Adipocyte (in vitro differentiated cells): ENCODE measurements at places on chromosomes 11 and 22.

- DNase-seq: no peak
Measured at GRCh38 chr11:128318856-128319474, 268.4 kb downstream of the ETS1 start.

GRCh38 chr11:35013514-35014233, 97.3 kb downstream of the PDHX start:
- peak; percentile 36 for DNase-seq

GRCh38 chr11:78354408-78355308, 63.0 kb downstream of the GAB2 start:
- peak; percentile 37 for DNase-seq

GRCh38 chr11:102279641-102280170, 37.6 kb upstream of the BIRC3 start:
- peak; percentile 74 for DNase-seq

DNA sequence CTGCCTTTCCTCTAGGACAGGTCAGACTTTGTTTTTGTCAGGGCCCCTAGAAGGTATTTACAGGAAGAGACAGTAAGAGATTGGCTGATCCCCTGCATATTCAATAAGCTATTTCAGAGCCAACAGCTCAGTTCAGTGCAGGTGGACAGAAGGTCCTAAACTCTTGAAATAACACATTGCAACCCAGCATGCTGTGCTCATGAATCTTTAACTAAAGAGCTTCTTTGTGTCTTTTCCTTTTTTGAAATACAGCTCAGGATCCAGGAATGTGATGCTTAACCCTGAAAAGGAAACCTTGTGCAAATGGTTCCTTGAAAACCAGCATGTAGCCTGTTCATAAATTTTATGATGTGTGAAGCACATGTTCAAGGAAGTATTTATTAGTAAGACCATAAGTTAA, 43.9 kb downstream of the BBOX1 start:
- DNase-seq: peak; percentile 6

DNA sequence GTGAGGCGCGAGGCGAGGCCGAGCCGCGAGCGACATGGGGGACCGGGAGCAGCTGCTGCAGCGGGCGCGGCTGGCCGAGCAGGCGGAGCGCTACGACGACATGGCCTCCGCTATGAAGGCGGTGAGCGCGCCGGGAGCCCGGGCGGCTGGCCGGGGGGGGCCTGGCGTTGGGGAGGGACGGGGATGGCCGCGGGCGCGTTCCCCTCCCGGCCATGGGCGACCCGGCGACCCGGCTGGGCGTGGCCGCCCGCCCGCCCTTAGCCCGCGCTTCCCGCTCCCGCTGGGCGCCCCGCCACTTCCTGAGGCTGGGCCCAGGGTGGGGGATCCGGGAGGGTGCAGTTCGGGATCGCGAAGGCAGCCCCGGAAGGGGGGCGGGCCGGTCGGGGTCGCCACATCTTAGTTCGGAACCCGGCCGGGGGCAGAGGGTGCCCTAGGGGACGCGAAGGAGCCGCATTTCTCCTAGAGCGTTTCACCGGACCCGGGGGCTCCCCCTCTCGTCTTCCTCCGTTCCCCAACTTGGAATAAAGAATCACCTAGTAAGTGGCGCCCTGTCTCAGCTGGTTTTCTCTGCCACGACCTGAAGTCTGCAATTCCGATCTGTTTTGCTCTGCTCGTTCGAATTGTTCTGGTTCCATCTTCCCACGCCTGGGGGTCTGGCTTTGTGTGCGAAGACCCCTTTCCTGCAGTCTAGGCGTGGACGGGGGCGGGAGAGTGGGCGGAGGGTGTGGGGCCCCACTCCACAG, 536 bp downstream of the YWHAH start:
- peak; percentile 62 for DNase-seq

- no peak for DNase-seq
Measured at GRCh38 chr11:78922859-78923625, 348.4 kb upstream of the NARS2 start.

DNA sequence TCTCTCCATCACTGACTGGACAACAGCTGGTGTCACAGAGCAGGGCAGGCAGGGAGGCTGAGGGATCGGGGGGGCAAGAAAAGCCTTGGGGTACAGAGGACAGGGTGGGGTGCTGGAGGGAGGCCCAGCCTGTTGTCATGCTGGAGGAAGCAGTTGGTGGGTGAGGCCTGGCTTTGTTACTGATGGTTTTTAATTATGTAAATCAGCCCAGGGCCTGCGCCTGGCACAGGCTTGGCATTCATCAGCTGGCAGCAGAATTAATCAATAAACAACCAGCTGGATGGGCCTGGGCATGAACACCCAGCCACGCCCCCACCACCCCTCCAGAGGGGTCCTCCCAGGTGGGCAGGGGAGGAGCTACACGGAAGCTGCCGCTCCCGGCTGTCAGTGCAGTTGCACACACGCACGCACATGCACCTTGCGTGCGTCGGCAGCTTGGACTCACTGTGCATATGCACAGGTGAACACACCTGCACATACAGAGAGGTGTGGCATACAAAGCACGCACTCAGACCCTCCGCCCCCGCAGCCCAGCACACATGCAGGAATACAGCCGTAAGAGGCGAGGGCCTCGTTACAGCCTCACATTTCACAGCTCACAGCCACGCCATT, 21.3 kb upstream of the ELFN2 start:
- no peak for DNase-seq

DNA sequence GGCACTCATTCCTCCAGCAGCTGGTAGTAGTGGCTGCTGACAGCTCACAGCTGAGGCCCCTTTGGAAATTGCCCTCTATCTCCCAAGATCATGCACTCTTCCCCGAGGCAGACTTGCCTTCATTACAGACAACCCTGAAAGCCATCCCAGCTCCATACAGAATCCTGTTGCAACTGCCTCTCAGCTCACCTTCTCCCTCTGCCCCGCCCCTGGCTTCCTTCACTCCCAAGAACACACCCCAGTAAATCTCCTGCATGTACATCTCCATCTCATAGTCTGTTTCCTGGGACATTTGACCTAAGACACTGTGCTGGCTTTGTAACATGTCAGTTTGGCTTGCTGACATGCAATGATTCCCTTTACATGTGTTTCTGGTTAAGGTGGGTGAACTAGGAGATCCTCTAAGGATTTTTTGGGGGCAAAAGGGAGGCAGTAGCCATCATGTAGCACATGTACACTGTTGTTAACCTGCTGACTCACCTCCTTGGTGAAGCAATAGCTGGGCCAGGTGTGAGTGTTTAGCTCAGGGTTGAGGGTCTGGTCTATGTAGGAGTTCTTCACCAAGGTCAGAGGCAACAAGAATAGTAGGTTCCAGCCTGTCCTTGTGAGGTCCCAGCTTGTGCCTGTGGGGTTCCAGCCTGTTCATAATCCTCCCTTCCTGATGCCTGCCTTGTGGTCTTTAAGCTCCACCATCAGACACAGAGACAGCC, 179.6 kb downstream of the CSNK2A3 start:
- no peak for DNase-seq

GRCh38 chr22:19705181-19705934, 8.9 kb upstream of the SEPTIN5 start:
- no peak for DNase-seq

- DNase-seq: peak; percentile 29
Measured at GRCh38 chr22:44363980-44364750, 51.4 kb upstream of the SHISAL1 start.

DNA sequence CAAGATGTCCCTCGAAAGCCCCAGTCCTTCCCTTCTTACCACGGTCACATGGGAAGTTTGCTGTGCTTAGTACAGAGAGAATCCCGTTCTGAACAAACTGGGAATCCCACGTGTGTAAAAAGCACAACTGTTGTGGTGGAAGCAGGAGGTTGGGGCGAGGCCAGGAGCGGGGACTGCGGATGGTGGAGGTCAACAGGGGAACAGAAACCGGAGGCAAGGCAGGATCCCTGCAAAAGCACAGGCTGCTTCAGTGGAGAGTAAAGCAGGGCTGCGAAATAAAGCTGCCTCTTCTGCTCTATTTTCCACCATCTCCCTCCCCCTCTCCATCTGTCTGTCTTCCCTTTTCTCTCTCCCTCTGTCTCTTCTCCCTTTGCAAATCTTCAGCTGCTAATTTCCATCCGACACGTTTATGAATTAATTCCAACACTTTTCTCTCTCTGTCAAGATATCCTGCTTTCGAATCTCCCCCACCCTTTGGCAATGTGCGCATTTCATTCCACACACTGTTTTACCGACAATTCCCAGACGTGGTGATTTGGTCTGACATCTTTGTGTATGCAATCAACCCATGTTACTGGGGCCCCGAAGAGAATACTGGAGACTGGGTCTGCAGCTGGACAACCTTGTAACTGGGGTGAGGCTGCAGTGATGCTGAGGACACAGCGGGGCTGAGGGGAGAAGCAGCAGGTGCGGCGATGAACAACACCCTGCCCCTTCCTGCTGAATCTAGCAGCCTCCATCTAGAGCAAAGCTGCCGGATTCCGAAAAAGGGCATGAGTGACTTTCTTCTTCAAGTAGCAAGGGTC, 571.8 kb downstream of the OPCML start:
- no peak for DNase-seq

DNA sequence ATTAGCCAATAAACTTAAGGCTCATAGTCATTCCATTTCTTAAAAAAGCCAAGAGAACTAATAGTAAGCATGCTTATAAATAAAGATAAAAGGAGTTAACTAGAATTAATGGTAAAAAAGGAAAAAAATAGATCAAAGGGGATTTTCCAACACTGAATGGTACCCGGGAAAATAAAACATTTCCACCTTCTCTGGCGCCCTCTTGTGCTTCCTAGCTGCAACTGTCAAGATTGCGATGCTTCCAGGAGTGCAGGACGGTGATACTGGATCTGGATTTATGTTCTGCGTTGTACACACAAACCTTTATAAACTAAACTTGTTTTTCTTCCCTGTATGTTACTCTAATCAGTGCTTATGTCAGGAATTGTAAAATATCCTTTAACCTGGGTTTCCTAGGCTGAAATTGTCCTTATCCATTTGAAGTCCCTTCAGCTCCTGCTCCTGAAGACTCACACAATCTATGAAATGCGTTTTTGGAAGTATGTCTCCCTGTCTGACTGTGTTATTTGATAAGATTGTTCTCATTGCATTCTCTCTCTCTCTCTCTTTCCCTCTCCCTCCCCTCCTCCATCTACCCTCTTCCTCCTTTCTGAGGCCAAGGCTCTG, 9.6 kb upstream of the HTATIP2 start:
- DNase-seq: peak; percentile 85

- DNase-seq: peak; percentile 97
Measured at GRCh38 chr11:94876645-94877442, 96.5 kb downstream of the CWC15 start.

- DNase-seq: no peak
Measured at GRCh38 chr22:40415531-40416266, 45.3 kb downstream of the SGSM3 start.

DNA sequence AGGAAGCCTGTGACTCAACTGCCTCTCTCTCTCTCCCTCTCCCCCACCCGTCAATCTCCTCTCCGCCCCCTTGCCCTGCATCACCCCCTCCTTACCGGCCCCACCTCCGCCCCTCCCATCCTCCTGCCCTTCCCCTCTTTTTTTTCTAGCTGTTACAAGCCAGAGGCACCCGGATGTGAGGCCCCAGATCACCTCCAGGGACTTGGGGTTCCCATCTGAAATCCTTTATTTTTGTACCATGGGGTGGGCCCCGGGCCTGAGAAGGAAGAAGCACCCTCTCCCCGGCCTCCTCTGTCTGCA, 10.8 kb downstream of the KCTD17 start:
- no peak for DNase-seq

DNA sequence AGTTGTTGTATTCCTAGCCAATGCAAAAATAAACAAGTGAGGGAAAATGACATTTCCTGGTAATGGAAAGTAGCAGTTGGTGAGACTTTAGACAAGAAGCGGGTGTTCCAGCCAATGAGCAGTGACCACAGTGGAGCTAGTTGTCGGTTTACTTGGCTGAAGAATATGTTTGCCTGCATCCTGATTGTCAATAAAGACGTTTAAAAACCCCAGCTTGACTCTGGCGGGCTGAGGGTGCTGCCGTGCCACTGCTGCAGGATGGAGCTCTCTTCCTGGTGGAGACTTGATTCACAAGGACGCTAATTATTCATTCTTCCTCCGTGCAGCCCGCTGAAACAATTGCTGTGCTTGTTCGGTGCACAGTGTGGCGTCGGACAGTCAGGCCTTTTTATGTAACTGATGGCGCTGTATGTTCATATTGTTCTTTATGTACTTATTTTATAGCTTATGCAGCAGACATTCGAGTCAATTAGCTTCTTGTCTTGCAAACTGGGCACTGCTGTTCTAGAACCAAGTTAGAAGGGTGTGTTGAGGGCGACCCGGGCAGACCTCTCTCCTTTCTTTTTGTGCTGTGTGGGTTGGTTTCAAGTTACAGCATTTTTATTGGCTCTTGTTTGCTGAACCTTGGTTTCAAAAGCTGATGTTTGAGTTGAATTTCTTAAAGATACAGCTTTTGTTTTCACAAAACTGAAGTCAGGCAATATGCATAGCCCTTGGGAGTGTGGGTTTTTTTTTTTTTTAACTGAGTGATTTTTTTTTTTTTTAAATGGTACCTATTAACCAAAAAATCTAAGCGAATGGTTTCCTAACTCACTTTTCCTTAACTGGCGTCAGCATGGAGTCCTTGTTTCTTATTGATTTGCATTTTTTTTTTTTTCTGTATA, 153.9 kb downstream of the TEAD1 start:
- peak; percentile 88 for DNase-seq

DNA sequence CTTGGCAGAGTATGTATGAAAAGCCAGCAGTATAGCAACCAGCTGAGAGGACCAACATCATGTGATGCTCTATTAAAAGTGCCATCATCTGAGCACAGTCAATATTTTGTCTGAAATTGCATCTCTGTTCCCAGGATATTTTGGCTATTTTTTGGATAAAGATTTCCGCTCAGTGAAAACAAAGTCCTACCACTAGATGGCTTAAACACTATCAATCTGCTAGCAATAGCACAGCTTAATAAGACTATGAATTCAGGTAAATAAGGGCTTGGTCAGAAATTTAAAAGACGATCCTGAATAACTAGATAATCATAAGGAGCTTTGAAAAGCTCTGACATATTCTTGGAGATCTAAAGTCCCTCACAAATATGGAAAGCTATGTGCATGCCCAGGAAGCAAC, 74.4 kb downstream of the MS4A13 start:
- DNase-seq: no peak

- DNase-seq: peak; percentile 16
Measured at GRCh38 chr22:22210375-22210774, 34.2 kb upstream of the VPREB1 start.

- peak; percentile 96 for DNase-seq
Measured at GRCh38 chr11:118917481-118918127, 8.1 kb downstream of the BCL9L start.

DNA sequence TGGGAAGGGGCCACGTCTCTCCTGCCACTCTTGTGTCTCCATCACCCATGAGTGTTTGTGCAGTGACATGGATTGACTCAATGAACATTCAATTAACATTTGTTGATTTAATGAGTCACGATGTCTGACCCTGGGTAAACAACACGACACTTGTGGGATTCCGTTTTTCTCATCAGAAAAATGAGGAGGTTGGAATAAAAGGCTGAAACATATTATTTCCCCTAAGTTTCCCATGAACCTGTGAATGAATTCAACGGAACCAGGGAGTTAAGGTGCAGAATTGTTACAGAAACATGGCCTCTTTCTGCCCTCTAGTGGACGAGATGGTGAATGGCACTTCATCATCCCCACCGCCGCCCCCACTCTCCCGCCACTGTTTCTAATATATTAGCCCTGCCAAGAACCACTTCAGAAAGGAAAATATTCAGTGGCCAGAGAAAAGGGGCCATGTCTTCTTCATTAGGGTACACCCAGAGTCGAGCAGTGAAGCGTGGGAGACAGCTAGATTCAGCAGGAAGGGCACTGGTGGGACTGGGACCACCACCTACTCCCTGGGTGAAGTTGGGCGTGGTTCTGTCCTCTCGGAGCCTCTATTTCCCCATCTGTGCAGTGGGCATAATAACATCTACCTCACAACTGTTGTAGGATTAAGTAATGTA, 46.3 kb upstream of the SYT13 start:
- peak; percentile 65 for DNase-seq

- DNase-seq: no peak
Measured at GRCh38 chr11:9120664-9121468, 29.5 kb upstream of the SCUBE2 start.
